ENCODE measurements at places on chromosomes 2 and 18.

DNA sequence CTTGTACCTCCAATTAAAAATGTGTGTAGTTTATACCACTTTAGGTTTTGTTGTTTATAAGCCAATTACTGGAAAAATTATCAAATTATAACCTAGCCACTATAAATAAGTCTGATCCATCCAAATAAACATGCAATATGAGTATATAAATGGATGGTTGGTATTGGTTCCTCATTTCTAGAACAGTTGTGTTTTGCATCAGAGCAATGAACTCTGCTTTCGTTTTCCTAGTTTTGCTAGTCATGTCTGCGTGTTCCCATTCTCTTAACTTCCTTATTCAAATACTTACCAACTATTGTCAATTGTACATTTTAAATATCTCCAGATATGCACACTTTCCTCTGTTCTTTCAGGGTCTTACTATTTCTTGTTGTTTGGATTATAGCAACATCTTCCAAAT lies 641.7 kb downstream of the NR4A2 start:
- no peak for DNase-seq

- DNase-seq, result no peak
Observed at GRCh38 chr2:120622159-120622869, 113.4 kb upstream of the GLI2 start.

- no peak for DNase-seq
Observed at GRCh38 chr2:241649404-241649803, 11.9 kb downstream of the ATG4B start.

DNA sequence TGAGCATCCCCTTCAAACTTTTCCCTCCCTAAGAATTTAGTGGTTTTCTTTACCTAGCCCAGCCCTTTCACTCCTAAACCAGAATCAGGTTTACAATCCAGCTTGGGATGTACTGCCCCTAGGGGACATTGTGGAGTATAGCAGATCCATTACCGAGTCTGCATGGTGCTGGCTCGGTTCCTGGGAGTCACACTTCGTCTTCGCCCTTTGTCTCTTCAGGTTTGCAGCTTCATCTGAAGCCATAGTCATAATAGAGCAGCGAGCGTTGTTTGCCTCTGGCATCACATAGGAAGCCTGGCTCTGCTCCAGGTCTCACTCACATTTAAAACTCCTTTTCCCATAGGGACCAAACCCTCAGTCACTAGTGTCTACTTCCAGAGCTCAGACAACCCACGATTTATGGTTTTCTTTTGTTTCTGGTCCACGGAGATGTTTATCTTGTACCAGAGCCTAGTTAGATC lies 16.8 kb upstream of the LYPD6 start:
- DNase-seq, result no peak

- DNase-seq, result no peak
Observed at GRCh38 chr2:111165084-111165483, 44.4 kb downstream of the BCL2L11 start.

GRCh38 chr2:223161873-223162458 lies 110.0 kb downstream of the KCNE4 start:
- DNase-seq, result no peak

GRCh38 chr2:239085201-239085992 lies 237.5 kb downstream of the TWIST2 start:
- no peak for DNase-seq

DNA sequence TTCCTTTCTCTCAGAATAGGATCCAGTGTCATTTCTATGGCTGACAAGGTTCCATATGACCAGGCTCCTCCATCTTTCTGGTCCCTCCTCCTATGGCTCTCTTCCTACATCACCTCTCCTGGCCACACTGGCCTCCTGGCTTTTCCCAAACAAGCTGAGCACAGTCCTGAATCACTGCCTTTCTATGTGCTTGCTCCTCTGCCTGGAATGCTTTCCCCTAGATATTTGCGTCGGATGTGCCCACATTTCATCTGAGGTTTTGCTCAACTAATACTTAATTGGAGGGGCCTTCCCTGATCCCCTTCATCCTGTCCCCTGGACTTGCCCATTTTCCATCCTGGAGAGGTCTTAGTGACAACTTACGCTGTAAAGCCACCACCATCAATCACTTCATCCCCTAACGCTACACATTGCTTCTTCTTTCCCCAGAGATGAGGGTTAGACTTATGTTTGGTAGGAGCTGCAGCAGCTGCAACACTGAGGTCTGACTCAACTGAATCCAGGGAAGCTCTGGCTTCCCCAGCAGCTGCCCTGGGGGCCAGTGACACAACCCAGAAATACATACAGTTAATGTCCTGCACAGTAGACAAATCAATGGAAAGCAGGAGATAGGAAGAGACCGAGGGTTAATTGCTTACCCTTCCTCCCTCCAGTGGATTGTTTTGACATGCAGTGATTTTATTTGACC lies 42.9 kb downstream of the QPCT start:
- no peak for DNase-seq
